ENCODE measurements at places on chromosomes 6 and 20. TPM values are rescaled to one million over a fixed set of nuclear protein-coding genes. Genes with fewer than 3 reads are reported as not detected.

SIM1 gene
- not detected for polyA plus RNA-seq

MACROD2 gene
- polyA plus RNA-seq: not detected

SMIM13 gene
- 2.4 TPM for polyA plus RNA-seq

PI16 gene
- polyA plus RNA-seq: 0.22 TPM

WFDC12 gene
- not detected for polyA plus RNA-seq

B3GALT4 gene
- polyA plus RNA-seq: 32.2 TPM

PXDC1 gene
- polyA plus RNA-seq: 0.48 TPM

CTSA gene
- polyA plus RNA-seq: 489 TPM

KHDC1L gene
- not detected for polyA plus RNA-seq

BLCAP gene
- 31.2 TPM for polyA plus RNA-seq

RBBP8NL gene
- not detected for polyA plus RNA-seq

TBXT gene
- polyA plus RNA-seq: not detected

PLTP gene
- polyA plus RNA-seq: 3.0 TPM

YIPF3 gene
- polyA plus RNA-seq: 112 TPM

SLC22A23 gene
- not detected for polyA plus RNA-seq

SEMG1 gene
- not detected for polyA plus RNA-seq

PSMB8 gene
- polyA plus RNA-seq: 164 TPM

SYCP2L gene
- polyA plus RNA-seq: not detected

MMP24OS gene
- polyA plus RNA-seq: 43.9 TPM

GPX5 gene
- polyA plus RNA-seq: not detected

GSTA3 gene
- not detected for polyA plus RNA-seq

DNAH8 gene
- polyA plus RNA-seq: not detected

DPPA5 gene
- not detected for polyA plus RNA-seq

AVP gene
- polyA plus RNA-seq: not detected

SNX9 gene
- 8.1 TPM for polyA plus RNA-seq

E2F1 gene
- 0.17 TPM for polyA plus RNA-seq

TBX18 gene
- polyA plus RNA-seq: not detected
